CD4-positive, alpha-beta T cell treated with Interleukin-2 at 100 ng/mL for 4 hours (primary cell): ENCODE measurements at places on chromosomes 13 and 19.

GRCh38 chr13:44734201-44734707 lies 158.1 kb upstream of the TSC22D1 start:
- DNase-seq, result no peak

DNA sequence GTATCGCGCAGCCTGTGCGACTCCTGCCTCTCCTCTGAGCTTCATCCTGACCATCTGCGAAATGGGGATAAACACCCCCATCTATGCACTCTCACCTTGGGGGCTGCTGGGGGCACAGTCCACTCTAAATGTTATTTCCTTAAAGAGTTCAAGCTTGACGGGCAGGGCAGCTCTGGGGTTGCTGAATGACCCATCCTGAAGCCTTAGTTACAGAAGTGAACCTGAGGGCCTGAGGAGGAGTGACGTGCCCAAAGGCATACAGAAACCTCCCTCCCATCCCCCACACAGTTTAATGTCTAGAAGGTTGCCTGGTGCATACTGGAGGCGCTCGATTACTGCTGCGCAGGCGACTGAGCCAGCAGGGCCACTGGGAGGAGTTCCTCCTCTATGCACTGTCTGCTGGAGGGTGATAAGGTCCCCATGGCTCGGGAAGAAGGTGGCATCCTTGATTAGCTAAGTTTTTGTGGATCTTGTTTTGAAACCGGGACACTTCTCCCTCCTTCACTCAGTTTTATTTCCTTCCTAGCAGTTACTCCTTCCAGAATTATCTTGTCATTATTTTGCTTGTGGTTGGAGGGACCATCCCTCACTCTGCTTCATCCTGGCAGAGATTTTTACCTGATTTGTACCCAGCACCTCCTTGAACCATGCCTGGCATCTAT lies 572 bp upstream of the FKBP8 start:
- peak; percentile 89 for DNase-seq

- DNase-seq, result peak; percentile 60
These were observed 1.2 kb downstream of the LRCH1 start for GRCh38 chr13:46553886-46554858.

DNA sequence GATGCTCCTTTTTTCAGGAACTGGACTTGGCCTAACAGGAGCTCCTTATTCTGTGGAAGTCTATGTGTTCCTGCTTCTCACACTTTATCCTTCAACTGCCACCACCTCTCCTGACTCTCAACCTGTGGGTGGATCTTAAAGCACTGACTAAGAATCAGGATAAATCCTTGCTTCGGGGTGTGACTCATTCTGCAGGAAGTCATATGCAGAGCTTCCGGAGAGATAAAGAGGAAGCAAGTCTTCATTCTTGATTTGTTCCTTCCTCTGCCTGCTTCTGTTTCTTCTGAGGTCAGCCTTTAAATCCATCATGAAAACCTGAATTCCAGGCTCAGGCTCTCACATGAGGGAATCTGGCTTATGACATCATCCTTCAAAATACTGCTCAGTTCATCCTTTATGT lies 137.1 kb upstream of the ATXN8OS start:
- DNase-seq, result no peak

DNA sequence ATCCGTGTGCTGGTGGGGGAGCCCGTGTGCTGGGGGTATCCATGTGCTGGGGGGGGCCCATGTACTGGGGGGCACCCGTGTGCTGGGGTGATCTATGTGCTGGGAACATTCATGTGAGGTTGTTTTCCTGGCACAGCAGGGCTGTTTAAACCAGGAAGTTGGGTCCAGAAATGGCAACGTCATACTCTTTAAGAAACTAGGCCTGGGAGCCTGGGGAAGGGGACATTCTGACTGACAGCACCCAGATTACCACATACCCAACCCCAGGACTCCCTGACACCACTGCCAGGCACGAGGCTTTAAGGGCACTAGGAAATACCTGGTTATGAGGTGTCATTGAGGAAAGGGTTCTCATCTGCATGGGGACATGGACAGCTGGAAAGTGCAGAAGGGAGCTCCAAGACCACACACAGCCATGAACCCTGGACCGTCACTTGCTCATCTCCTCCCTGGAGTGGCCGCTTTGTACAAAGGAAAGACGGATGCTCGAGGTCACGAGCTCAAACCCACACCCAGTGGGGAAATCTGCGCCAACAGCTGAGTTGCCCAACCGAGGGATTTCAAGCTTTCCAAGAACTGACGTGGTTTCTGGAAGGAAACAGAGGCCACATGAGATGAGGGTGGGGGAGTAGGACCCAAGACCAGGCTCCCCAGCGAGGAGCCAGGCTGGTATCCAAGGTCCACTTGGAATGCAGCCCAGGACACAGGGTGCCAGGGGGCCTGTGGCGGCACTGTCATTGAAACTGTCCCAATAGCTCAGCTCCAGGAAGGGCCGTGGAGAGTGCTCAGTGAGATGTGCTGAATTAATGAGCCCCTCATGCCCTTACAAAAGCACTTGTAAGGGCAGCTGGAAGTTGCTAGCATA lies 40.9 kb downstream of the RAB20 start:
- no peak for DNase-seq

GRCh38 chr13:50227361-50227760 lies 212.1 kb downstream of the KCNRG start:
- DNase-seq, result no peak

DNA sequence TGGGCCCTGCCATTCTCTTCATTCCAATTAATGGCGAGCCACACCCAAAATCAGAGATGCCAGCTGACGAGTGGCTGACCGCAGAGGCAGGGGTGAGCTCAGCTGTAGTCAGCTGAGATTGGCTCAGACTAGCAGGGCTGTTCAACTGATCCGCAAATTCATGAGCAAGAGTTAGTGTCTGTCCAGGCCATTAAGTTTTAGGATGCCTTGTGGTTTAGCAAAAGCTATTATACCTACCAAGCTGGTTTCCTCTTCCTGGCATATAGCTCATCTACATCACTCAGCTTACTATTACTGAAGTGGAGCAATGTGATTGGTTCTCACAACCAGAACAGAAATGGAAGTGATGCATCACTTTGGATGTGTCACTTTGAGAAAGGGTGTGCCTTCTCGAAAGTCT lies 148.7 kb downstream of the NALCN start:
- DNase-seq, result no peak

DNA sequence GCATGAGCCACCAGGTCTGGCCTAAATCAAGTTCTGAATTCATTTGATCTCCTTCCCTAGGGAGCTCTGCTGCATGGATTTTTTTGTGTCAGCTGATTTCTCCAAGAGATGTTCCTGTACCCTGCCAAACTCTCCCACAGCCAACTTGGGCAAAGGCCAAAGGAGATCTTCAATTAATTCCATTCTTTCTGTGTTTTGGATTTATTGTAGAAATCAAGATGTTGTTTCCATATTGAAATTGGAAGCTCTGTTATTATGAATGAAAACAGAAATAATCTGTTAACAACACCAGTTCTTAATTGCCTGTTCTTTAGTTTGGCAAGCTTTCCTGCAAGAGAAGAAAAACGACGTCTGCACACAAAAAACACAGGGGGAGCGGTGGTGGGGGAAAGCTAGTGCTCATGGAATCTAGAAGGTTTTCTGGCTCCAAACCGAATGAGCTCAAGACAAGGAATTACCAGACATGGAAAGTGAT lies 86.5 kb upstream of the ABCC4 start:
- no peak for DNase-seq

- no peak for DNase-seq
These were observed 235.6 kb upstream of the SOX21 start for GRCh38 chr13:94947965-94948371.

GRCh38 chr13:73684286-73684685 lies 449.9 kb downstream of the KLF12 start:
- no peak for DNase-seq

DNA sequence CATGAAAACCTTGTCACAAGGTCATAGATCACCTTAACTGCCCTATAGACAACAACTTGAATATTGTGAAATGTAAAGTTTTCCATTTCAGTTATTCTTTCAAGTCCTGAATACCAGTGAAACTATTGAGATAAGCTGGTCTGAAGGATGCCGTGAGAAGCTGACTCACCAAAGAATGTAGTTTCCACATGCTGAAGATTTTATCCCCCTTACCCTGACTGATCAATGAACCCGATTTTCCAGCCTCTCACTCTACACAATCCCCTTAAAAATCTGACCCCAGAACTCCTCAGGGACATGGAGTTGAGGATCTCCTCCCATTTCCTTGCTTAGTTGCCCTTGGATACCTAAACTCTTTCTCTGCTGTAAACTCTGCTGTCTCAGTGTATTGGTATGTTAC lies 67.5 kb downstream of the POSTN start:
- no peak for DNase-seq

DNA sequence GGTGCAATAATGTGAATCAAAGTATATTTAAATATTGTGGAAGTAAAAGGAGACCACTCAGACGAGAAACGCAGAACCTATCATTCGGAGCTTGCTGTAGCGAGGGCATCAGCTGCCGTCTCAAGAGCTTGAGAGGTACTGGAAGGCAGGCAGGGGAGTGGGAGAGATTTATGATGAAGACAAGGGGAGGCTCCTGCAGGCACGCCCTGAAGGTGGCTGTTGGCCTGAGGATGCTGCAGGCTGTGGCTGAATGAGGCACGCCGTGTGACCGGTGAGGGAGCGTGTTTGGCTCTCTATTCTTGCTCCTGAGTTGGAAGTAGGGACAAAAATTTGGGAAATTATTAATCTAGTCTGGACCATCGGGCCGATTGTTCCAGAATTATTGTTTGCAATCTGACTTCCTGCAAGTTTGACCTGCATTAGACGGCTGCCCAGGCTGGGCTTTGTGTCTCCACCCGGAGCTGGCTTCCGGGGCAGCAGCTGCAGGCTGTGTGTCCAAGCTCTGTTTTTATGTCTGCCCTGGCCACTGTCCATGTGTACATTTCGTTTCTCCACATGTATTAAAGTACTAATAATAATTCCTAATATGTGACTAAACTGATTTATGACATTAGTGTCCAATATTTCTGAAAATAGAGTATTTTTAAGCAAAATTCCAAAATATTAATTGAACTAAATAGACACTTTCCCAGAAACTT lies 91.1 kb upstream of the ANKRD10 start:
- DNase-seq, result no peak

DNA sequence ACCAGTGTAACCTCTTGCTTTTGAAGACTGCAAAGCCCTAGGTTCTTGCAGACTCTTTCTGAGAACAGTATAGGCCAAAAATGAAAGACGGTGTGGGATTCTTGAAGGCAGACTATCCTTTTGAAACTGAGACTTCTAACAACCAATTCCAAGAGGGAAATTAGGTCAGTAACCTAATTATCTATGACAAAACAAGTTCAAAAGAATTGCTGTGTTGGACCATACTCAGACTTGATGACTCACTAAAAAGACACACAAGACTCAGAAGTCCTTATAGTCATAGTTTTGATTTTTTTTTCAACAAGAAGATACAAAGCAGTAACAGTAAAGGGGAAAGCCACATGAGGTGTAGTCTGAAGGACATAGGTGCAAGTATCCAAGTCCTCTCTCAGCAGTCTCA lies 624.0 kb upstream of the GPC6 start:
- DNase-seq, result no peak

DNA sequence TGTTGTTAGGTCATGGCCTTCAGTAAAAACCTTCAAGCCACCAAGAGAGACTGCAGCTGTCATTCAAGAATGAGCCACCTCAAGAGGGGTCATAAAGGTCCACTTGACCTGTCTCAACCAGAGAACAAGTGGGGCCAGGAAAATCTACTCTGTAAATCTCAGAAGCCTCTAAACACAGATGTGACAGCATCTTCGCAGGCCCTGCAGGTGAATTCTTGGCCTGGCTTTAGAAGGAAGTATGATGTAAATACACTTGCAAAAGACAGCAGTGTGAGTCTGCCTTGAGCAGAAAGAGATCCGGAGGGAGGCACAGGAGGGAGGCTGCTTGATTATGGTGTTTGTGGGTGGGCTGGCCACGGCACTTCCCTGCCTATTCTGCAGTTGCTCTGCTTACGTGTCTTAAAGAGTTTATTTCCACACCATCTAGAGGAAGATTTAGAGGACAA lies 1082.9 kb downstream of the UQCRFS1 start:
- DNase-seq, result no peak
